Hepatocyte (in vitro differentiated cells): ENCODE measurements at places on chromosomes 1 and 21. TPM values are rescaled to one million over a fixed set of nuclear protein-coding genes. Genes with fewer than 3 reads are reported as not detected.
A peak's percentile ranks its signal among the peaks of the same experiment; 100 is the strongest.

DNA sequence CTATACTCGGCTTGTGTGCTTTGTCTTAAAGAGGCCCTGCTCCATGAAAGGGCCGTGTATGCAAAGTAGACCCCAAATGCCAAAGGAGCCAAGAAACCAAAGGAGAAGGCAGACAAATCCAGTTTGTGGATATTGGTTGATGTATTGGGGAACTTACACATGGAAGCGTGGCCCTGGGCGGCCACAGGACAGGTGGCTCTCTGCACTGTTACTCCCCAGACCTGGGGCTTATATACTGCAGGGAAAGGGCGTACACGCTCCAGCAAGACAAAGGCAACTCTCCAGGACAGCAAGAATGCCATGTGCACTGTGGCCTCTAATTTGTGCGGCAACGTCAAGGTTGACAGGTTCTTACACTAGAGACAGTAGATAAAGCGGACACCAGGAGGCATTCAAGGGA lies 24.8 kb downstream of the RSPH1 start:
- H3K27ac ChIP-seq, result no peak overlapping the region
- H3K36me3 ChIP-seq, result no peaks in the 10 kb centered on the region
- H3K4me3 ChIP-seq, result no peak overlapping the region
- H3K4me1 ChIP-seq, result peaks cover 30% of the 10 kb centered on the region

DNA sequence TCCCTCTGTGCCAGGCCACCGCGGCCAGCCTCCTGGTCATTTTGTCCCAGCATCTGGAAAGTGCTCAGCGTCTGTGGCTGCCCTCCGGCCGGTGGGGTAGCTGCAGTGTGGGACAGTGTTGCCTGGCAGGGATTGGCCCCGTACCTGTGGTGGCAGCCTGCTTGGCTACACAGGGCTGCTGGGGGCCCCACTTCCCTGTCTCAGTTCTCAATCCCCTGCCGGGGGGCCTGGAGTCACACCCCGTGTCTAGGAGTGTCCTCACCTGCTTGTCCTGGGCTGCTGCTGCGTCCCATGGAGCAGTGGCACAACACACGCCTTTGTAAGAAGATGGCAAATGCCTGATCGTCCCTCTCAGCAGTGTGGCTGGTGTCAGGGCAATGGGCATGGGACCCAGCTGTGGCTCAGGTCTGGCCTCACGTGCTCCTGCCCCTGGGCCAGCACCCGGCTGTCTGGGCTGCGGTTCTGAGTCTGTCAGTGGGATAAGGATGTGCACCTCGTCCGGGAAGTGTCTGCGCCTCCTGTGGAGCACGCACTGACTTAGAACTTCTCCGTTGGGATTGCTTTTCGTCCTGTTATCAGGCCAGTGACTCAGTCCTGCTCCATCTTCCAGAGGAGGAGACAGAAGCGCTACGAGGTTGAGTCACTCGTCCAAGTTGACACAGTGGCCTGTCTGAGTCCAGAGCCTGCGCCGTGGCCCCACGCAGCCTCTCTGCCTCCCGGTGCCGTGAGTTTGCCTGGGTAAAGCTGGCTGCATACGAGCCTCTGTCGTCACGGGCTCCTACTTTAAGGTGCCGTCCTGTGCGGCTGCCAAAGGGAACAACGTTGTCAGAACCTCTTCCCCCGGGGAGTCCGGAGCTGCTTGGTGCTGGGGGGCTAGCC lies 41.0 kb downstream of the CRYAA start:
- H3K36me3 ChIP-seq, result no peaks in the 10 kb centered on the region
- peak; percentile 82 for DNase-seq
- peak overlapping the region; percentile 82 for H3K27ac ChIP-seq
- H3K4me3 ChIP-seq, result no peak overlapping the region

DNA sequence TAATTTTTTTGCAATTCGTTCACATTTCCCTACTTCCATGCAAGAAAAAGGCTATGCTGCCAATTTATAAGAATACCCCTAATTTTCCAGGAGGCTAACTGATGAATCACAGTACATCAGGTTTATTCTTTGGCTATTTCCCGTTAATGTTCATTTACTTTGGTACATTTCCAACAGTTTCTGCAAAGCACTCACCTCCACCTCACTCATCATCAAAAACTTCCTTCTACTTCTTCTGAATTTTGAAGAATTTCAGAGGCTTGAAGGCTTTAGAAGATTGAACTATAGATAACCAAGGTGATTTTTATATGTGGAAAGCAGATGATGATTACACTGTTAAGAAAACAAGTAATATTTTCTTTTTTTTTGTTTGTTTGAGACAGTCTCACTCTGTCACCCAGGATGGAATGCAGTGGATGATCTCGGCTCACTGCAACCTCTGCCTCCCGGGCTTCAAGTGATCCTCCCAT lies 60.5 kb upstream of the HP1BP3 start:
- DNase-seq, result no peak
- no peaks in the 10 kb centered on the region for H3K27me3 ChIP-seq
- H3K4me1 ChIP-seq, result no peaks in the 10 kb centered on the region

GRCh38 chr1:232344791-232345399 lies 285.0 kb downstream of the SIPA1L2 start:
- H3K27me3 ChIP-seq, result no peaks in the 10 kb centered on the region
- H3K4me1 ChIP-seq, result no peaks in the 10 kb centered on the region
- DNase-seq, result no peak
- no peak overlapping the region for H3K27ac ChIP-seq

The KLHDC7A gene
- 2.3 and 2.4 TPM in 2 replicates for total RNA-seq

The LCE2C gene
- not detected in 2 replicates for total RNA-seq

The BMP8A gene
- total RNA-seq, result 1.4 and 2.8 TPM in 2 replicates

The SNX7 gene
- 43.3 and 76.1 TPM in 2 replicates for total RNA-seq
